Activated gamma-delta T cell (primary cell): ENCODE measurements at places on chromosomes 6 and 20.

- no peak for DNase-seq
These were observed 5.4 kb downstream of the SLC17A3 start for GRCh38 chr6:25868436-25869183.

GRCh38 chr20:37789408-37789807 is 95.6 kb downstream of the CTNNBL1 start:
- no peak for DNase-seq

DNA sequence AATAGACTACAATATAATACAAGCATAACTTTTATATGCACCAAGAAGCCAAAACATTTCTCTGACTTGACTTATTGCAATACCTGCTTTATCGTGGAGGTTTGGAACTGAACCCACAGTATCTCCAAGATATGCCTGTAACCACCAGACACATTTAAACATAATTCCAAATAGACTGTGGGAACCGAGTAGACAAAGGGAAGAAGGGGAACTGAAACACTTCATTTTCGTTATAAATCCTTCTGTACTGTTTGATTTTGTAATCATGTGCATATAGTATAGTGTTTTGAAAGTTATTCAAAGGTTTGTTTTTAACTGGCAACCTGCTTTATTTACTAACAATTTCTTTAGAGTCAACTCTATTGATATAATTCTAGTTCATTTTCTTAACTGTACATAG is 154.9 kb upstream of the BEND6 start:
- DNase-seq: no peak

GRCh38 chr6:155221086-155221485 is 42.7 kb upstream of the CLDN20 start:
- no peak for DNase-seq

DNA sequence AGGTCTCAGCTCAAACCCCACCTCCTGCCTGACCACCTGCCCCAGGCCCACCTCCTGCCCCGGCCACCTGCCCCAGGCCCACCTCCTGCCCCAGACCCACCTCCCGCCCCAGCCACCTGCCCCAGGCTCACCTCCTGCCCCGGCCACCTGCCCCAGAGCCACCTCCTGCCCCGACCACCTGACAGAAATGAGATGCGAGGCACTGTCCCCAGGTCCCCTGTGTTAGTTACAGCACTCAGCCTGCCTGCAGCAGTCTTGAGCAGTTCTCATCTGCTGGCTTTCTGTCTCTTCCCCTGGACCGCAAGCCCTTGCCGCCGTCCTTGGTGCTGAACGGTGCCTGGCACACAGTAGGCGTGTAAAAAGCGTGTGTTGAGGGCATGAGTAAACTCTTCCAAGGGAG is 79.5 kb downstream of the CDH4 start:
- no peak for DNase-seq

GRCh38 chr6:125953502-125953875 is 3.1 kb upstream of the HINT3 start:
- DNase-seq: no peak

DNA sequence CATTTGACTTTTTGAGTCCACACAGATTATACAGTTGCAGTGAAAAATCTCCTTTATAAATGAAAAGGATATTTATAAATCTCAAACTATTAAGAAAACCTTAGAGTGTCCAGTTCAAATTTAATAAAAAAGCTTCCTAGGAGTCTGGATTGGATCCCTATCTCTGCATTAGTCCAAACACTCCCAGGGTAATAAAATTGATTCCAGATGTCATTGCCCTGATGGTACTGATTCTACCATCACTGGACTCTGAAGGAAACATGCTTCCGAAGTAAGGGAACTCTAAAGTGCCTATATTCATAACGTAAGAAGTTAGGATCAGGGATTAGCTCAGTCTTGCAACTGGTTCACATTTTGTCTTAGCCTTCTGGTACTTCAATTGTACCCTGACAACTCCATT is 1325.1 kb upstream of the MAP3K7 start:
- no peak for DNase-seq

- no peak for DNase-seq
These were observed 2.9 kb downstream of the TNNC2 start for GRCh38 chr20:45823949-45824835.

- DNase-seq: no peak
These were observed 15.6 kb upstream of the CBFA2T2 start for GRCh38 chr20:33474097-33474873.

DNA sequence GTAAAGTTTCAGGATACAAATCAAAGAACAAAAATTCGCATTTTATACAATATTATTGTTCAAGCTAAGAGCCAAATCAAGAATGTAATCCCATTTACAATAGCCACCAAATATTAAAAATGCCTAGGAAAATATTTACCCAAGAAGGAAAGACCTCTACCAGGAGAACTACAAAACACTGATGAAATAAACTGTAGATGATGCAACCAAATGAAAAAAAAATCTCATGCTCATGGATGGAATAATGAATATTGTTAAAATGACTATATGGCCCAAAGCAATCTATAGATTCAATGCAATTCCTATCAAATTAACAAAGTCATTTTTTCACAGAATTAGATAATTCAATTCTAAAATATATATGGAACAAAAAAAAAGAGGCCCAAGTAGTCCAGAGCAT is 708.8 kb upstream of the MAN1A1 start:
- DNase-seq: no peak

GRCh38 chr6:20211941-20212391 is 303 bp downstream of the MBOAT1 start:
- DNase-seq: peak; percentile 36

DNA sequence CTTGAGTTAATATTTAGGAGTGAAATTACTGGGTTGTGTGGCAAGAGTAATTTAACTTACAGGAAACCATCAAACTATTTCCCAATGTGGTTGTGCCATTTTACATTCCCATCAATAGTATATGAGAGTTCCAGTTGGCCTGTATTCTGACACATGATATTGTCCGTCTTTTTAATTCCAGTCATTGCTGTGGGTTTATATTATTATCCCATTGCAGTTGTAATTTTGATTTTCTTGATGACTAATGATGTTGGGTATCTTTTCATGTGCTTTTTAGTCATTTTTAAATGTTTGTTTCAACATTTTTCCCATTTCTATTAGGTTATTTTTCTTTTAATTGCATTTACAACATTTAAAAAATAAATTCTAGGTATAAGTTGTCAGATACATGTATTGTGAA is 614.0 kb downstream of the UTRN start:
- DNase-seq: no peak

DNA sequence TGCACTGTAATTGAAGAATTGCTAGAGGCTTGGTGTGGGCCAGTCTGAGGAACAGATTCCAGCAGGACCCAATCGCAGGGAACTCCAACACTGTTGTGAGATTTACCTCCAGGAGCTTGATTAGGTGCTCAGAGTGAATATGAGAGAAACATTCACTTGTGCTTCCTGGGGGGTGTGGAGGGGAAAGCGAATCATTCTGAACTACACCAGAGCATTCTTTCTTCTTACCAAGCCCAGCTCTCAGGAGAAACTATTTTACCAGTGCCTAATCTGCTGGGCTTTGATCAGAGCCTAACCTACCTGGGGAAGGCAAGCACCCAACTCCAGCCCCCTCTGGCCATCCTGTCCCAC is 7.4 kb upstream of the SIRPB1 start:
- no peak for DNase-seq

GRCh38 chr6:25384967-25385366 is 105.8 kb downstream of the CARMIL1 start:
- no peak for DNase-seq

GRCh38 chr6:146191166-146191565 is 162.3 kb downstream of the GRM1 start:
- DNase-seq: no peak

DNA sequence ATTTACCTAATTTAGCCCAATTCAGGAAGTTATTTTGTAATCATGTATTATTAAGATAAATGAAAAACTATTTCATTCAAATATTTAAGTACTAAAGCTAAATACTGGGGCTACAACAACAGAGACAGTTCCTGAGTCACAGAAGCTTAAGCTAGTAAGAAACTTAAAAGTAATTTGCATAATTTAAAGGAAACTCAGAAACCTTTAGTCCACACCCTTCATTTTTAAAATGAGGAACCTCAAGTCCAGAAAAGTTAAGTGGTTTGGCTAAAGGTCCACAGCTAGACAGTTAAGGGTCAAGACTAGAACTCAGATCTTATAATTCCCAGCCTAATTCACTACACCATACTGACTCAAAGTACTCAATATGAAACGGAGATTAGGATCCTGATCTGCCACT is 7.2 kb downstream of the LMBRD1 start:
- no peak for DNase-seq

- no peak for DNase-seq
These were observed 47.7 kb downstream of the MYO6 start for GRCh38 chr6:75796723-75797122.

DNA sequence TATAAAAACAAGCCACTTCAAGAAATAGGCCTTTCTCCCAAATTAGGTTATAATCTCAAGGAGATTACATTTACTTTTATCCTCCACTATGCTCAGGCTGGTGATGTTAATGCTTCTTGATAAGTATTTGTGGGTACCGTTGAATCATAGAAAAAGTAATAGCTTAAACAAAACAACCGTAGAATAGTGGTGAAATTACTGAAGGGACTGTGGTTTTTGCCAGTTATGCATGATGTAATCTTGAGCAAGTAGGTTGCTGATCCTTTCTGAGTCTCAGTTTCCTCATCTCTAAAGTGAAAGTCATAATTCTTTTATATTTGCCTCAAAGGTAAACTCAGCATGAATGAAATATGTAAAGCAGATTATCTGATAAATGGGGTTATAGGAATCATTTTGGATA is 187.3 kb upstream of the JAG1 start:
- DNase-seq: no peak

- DNase-seq: no peak
These were observed 2.1 kb downstream of the FKBP1A start for GRCh38 chr20:1390581-1391403.

DNA sequence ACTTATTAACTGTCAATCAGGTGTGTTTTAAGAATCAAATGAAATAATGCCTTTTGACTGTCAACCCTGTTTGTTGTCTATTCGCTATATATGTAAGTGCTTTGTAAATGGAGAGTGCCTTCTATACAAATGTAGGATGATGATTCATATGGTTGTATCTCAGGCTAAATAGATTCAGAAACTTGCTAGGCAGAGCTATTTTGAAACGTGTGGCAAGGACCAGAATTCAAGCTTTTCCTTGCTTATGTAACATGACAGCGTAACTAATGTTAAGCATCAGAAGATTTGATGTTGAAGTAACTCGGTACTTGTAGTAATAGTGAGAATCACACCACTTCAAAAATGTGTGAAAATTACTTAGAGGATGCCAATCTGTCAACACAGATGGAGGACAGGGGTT is 3.4 kb downstream of the OGFRL1 start:
- DNase-seq: no peak

GRCh38 chr20:37377346-37378081 is 31.6 kb downstream of the SRC start:
- DNase-seq: no peak

GRCh38 chr20:56925831-56926170 is 296.7 kb downstream of the TFAP2C start:
- DNase-seq: no peak

GRCh38 chr6:167795321-167795811 is 31.3 kb upstream of the AFDN start:
- DNase-seq: no peak

DNA sequence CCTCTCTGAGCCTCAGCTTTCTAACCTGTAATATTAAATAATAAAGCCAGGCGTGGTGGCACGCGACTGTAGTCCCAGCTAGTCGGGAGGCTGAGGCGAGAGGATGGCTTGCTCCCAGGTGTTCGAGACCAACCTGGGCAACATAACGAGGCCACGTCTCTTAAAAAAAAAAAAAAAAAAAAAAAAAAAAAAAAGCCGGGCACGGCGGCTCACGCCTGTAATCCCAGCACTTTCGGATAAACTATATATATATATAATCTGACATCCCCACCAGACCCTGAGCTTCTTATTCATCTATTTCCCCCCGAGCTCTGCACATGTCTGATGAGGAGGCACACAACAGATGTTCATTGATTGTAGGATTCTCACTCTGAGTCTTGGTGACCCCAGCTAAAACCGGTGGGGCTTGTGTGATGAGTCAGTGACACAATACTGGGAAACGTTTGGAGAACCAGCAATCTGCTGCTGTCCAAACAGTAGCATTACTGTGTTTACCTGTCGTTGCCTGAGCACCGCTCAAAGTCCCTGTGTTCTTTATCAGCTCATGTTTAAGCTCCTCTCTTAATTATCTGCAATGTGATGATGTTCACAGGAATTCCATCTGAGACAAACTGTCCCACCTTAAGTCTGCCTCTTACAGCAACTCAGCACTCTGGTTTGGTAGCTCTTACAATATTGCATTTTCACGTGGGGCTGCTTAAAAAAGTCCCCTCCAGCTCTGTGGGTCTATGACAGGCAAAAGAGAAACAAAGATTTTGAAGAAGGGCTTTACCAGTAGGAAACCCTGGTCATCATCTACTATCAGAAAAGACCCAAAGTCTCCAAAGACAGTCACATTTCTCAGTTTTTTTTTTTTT is 1.0 kb upstream of the SPATA2 start:
- DNase-seq: no peak

GRCh38 chr6:37709932-37710555 is 12.4 kb upstream of the MDGA1 start:
- DNase-seq: no peak

DNA sequence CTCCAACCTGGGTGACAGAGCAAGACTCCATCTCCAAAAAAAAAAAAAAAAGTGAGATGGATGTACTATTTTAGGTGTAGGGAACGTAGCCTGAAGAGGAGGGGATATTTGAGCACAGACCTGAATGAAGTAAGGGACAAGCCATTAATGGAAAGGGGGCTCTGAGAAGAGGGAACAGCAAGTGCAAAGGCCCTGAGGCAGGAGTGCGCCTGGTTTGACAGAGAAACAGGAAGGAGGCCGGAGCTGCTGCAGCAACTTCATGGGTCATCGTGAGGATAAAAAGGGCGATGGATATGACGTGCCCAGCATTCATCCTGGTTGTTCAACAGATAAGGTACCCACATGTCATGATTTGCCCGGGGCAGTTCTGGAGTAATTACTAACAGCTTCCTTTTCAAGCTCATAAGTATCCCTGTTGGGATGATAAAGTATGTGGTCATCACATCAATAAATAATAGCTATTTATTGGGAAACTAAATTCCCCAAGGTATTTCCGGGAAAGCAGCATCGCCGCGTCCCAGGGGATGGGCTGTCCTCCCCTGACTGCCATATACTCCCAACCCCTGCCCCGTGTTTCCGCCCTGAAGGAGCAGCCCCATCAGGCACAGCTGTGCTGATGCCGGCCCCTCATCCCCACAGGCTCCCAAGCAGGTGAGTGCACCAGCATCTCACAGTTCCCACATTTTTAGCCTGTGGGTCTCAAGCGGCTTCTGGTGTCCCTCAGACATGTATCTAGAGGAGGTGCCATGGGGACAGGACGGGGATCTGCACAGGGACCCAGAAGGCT is 43.4 kb downstream of the DLGAP4 start:
- no peak for DNase-seq

DNA sequence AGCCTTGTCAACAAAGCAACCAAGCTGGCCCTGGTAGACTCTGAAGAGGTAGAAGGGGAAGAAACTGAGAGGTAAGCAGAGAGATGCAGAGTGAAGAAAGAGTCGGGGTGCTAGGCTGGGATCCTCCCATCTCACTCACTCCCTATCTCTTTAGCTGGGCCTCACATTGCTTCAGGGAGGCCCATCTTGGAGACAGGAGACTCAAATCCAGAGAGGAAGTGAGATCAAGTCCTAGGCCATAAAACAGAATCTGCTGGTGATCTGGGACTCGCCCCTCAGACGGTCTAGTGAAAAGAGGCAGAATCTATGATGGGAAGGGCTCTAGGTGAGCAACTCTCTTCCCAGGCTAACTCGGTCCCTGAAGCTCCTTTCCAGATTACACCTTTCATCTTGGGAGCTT is 659 bp upstream of the GUCA1B start:
- no peak for DNase-seq

- no peak for DNase-seq
These were observed 48.6 kb downstream of the HLA-A start for GRCh38 chr6:29990931-29991330.
